ENCODE measurements at places on chromosomes 13 and 19. TPM values are rescaled to one million over a fixed set of nuclear protein-coding genes. Genes with fewer than 3 reads are reported as not detected.

- no peak for DNase-seq
Measured at GRCh38 chr13:105151639-105152038, 1383.8 kb downstream of the EFNB2 start.

DNA sequence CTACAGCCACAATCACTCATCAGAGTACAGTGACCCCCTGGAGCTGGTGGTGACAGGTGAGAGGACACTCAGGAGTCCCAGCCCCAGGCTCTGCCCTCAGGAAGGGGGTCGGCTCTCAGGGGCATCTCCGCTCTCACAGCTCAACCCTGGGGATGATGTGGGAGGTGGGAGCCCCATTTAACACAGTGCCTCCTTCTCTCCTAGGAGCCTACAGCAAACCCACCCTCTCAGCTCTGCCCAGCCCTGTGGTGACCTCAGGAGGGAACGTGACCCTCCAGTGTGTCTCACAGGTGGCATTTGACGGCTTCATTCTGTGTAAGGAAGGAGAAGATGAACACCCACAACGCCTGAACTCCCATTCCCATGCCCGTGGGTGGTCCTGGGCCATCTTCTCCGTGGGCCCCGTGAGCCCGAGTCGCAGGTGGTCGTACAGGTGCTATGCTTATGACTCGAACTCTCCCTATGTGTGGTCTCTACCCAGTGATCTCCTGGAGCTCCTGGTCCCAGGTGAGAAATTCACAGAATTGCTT lies 1.0 kb downstream of the LILRA2 start:
- no peak for DNase-seq

- DNase-seq = no peak
Measured at GRCh38 chr13:48562296-48563066, 29.6 kb upstream of the RCBTB2 start.

- DNase-seq = no peak
Measured at GRCh38 chr13:111940892-111941291, 126.1 kb upstream of the SOX1 start.

DNA sequence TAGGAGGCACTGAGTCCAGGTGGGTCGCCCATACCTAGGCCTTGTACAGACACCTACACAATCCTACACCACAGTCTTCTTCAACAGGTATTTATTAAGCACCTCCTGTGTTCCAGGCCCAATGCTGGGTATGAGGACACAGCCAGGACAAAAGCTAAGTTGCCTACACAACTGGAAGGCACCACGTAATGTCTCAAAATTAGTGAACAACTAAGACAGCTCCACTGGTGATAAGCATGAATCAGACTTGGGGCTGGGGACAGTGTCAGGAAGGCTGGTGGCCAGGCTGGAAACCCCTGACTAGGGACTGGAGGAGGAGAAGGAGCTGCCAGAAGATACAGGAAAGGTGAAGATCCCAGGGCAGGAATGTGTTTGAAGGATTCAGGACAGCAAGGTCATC lies 2.4 kb downstream of the SMIM24 start:
- no peak for DNase-seq

GRCh38 chr13:109787135-109787954 lies 962 bp upstream of the IRS2 start:
- DNase-seq = peak; percentile 77

GRCh38 chr13:50359041-50359367 lies 343.8 kb downstream of the KCNRG start:
- no peak for DNase-seq

DNA sequence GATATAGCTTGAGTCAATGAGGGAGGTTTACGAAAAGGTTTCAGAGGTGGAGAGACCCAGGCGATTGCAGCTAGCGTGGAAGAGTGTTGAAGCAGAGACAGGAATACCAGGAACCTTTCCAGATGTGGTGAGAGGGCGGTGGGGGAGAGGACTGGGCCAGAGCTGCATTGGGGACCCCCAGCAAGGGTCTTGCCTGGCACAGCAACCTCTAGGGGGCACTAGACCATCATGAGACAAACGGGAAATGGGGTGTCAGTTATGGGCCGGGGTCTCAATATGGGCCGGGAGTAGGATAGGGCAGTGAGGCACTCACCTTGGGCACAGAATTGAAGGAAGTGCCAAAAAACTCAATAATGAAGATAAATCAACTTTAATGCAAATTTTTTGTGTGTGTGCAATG lies 2.1 kb upstream of the LRP3 start:
- no peak for DNase-seq

GRCh38 chr19:14056069-14056666 lies 5.7 kb downstream of the PALM3 start:
- DNase-seq = no peak

GRCh38 chr19:2840794-2841791 lies at the start of gene ZNF555:
ZNF555 (plus strand) TSS chr19:2841475; CDS start chr19:2841573, 98 bp downstream.
- peak; percentile 99 for DNase-seq

- no peak for DNase-seq
Measured at GRCh38 chr19:1567848-1568227, 287 bp downstream of the MEX3D start.

- peak; percentile 51 for DNase-seq
Measured at GRCh38 chr13:30745906-30746686, 10.8 kb downstream of the ALOX5AP start.

DNA sequence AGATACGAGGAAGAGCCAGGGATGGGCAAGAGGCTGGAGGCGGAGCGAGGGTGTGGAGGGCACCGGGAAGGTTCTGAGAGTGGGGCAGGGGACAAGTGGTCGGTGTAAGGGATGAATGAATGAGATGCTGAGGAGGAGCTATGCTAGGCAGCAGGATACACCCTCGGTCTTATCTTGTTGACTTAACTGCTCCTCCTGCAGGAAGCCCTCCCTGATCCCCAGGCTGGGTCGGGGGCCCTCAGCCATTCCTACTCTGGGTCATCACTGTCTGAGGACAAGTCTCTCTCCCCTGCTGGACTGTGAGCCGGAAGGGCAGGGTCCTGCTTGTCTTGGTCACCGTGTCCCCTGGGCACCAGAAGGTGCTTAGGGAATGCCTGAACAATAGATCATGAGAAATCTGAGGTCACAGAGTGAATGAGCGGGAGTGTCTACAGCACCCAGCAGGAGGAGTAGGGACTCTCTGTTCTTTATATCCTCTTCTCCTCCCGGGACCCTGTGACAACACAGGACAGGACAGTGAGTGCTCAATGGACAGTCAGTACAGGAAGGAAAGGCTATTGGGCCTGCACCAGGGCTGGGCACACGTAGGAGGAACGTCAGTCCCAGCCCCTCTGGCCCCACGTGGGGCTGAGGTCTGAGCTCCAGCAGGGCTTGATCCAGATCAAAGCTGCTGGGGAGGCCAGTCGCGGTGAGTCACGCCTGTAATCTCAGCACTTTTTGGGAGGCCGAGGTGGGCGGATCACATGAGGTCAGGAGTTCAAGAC lies 6.5 kb downstream of the NKPD1 start:
- DNase-seq = peak; percentile 94

- peak; percentile 17 for DNase-seq
Measured at GRCh38 chr13:112067116-112067741, at the start of gene SOX1. SOX1 (plus strand) TSS chr13:112067149; CDS start chr13:112067659, 510 bp downstream.

DNA sequence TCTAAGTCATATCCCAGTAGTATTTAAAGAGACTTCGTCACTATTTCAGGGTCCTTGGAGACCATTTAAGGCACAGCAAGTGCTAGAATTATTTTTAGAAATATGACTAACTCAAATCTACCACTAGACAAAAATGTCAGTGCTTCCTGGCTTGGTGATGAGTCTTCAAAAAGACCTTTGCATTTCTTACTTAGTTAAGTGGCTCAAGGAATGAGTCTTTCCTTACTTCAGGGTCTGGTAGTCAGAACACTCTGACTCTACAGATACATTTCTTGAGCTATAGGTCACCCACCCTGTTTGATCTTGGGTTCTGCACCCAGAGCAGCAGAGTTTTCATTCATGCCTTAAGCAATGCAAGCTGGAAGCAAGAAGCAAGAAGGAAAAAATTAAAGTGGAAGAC lies 191.0 kb upstream of the HTR2A start:
- DNase-seq = peak; percentile 12

GRCh38 chr19:17393914-17394313 lies at the start of gene CCDC194:
CCDC194 (minus strand) TSS chr19:17394196; CDS start chr19:17394158, 38 bp downstream.
- DNase-seq = no peak

- no peak for DNase-seq
Measured at GRCh38 chr13:25981060-25981459, 70.8 kb downstream of the SHISA2 start.

The TPRX1 gene
- not detected for total RNA-seq

The ZNF575 gene
- total RNA-seq = 1.8 TPM

The ACER1 gene
- total RNA-seq = not detected

The PKN1 gene
- total RNA-seq = 123 TPM

The FIZ1 gene
- total RNA-seq = 13.6 TPM

The IZUMO2 gene
- not detected for total RNA-seq

The ZNF534 gene
- 1.5 TPM for total RNA-seq

The C13orf42 gene
- total RNA-seq = not detected

Data from cardiac muscle cell (in vitro differentiated cells and primary cell).